Pulmonary artery endothelial cell (primary cell): ENCODE measurements at places on chromosomes 6 and 20. TPM values are rescaled to one million over a fixed set of nuclear protein-coding genes. Genes with fewer than 3 reads are reported as not detected.

The SLC16A10 gene
- total RNA-seq: not detected in 2 replicates

The TAGAP gene
- not detected in 2 replicates for total RNA-seq

- no peak for DNase-seq
These were observed 353.3 kb downstream of the ZFAND3 start for GRCh38 chr6:38172739-38173410.

- DNase-seq: no peak
These were observed 1.7 kb downstream of the ULBP1 start for GRCh38 chr6:149965194-149966020.

DNA sequence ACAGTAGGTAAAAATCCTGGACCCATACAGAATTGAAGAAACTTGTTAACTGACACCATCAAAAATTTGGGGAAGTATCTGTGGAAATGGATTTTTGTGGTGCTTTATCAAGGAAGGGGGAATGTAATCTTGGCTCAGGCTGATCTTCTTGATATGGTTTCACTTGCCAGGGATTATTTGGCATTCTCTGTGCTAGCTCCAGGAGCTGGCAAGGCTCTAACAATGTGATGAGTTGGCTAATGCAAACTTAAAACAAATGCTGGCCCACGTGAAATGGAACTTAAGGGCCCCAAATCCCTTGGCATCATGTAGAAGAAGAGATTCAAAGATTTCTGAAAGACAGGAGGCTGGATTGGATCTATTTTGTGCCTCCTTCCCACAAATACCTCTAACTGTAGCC lies 13.1 kb downstream of the KCNS1 start:
- DNase-seq: no peak
